Left ventricle myocardium superior (tissue), 1 donor: ENCODE measurements at places on chromosomes 2 and 18. TPM values are rescaled to one million over a fixed set of nuclear protein-coding genes. Genes with fewer than 3 reads are reported as not detected.

- DNase-seq = no peak
Observed at GRCh38 chr18:30696201-30696600, 346.3 kb downstream of the DSC3 start.

DNA sequence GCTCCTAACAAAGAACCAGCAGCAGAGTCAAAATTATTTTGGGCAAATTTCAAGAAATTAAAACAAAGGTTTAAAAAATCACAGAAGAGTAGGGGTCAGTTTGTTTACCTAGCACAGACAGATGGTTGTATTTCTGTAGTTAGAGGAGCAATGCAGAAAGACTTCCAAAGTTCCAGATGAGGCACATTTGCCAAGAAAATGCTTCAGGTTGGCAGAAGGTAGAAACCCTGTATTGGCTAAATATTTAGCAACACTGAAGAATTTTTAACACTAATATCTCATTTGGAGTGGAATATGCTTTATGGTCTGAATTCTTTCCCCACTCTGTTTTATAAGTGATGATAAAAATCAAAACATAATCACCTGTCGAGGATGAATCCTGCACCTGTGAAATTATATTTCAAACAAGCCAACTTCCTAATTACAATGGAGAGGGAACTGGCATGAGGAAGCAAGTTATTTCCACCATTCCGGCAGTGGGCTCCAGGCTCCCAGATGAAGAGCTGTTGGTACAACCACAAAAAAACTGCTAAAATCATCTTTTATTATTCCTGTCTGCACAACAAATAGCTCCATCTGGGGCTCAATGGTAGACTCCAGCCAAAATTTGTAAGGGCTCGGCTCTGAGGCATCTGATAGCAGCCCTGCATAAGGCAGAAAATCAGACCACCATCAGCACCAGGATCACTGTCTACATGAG lies 286.5 kb upstream of the REV1 start:
- DNase-seq = no peak

- no peak for DNase-seq
Observed at GRCh38 chr2:47916412-47916811, 10.1 kb upstream of the FBXO11 start.

GRCh38 chr18:9135912-9136314 lies 668 bp upstream of the ANKRD12 start:
- DNase-seq = no peak

GRCh38 chr2:239306274-239307220 lies 94.3 kb downstream of the HDAC4 start:
- peak; percentile 39 for DNase-seq

- DNase-seq = no peak
Observed at GRCh38 chr2:18500333-18500732, 60.1 kb downstream of the RDH14 start.

DNA sequence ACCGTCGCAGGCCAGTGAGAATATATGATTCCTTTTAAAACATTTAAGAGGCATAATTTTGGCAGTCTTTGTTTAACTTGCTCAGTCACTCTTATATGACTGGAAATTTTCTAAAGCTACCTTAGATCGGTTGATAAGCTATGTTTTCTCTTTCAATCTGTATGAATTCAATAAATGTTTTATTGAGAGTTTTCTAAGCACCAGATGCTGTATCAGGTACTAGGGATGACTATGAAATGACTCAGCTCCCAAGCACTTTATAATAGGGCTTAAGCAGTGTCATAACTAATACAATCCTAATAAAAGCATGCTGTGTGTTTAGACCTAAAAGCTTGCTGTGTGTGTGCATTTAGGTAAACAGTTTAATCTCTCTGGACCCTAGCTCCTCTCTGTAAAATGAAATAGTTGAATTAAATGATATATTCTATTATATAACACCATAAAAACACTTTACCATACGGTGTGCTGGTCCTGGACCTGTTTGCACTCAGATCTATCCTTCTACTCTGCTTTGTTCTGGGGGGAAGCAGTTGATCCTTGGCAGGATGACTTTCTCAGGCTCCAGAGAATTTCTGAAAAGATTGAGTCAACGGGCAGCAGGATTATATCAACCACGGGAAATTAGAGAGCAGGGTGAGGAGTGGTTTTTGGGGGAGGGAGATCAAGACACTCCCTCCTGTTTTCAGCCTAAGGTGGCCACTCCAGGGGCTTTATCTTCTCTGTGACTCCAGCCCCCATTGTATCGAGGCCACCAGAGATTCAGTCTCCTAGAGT lies 26.1 kb upstream of the SLC38A11 start:
- no peak for DNase-seq

DNA sequence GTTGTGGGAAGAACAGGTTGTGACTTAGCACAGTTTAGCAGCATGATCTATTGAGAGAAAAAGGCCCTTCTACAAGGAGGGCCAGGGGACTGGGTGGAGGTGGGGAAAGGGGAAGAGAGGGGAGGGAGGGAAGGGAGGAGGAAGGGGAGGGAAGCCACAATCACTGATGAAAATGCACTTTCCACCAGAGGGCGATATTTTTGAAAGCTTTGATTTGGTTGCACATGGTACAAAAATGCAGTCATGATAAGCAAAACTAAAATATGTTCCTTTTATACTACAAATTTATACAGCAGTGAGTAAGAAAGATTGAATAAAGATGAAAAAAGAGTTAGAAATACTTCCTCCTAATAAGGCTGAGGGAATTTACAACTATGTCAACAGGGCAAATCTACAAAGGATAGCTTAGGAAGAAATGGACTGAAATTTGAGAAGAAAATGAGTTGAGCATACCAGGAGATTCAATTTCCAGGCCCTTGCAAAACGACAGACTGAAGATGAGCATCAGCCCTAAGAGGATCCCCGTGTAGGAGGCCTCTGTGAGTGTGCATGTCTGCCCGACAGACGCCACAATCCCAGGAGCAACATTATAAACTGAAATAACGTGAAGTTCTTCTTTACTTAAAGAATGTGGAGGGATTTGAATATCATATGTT lies 17.2 kb downstream of the SH3YL1 start:
- no peak for DNase-seq

DNA sequence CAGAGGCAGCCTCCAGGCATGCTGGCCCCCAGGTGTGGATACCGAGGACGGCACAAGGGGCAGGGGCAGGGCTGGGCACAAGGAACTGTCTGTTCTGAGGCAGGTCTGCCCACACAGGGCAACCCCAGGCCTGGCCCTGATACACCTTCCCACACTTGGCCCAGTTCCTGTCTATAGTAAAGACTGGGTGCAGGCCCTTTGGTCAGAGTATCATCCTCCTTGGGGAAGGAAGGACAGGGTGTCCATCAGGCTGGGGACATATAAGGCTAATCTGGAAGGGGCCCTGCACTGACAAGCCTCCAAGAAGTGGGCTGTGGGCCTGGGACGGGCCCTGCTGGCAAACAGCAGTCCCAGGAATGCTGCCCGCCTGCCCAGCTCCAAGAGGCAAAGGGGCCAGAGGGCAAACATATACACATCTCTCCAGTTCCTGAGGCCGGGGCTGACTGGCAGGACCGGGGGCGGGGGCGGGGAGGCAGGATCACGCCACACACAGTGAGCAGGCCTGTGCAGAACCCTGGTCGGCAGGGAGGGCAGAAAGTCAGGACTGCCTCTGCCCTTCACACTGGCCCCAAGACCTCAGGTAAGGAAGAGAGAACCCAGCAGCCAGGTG lies 18.9 kb downstream of the SDC1 start:
- no peak for DNase-seq

DNA sequence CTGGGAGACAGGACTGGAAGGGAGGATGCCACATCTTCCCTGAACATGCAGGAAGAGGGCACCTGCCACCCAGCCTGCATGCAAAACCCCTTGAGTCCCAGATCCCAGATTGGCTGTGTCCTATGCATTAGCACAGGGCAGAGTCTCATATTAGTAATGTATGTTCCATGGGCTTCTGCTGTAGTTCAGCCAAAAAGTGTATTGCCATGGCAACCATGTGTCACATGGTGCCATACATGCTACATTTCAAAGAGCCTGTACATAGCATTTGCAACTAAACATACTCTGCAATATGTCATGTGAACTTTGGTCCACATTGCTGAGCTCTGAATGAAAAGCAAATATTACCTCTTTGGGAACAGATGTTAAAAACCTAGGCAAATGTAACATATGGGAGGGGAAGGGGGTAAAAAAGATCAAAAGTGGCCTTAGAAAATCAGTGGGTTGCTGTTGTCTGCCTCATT lies 78.4 kb downstream of the DPP4 start:
- no peak for DNase-seq

- no peak for DNase-seq
Observed at GRCh38 chr2:86675511-86676015, 44.5 kb upstream of the RMND5A start.

GRCh38 chr2:38037325-38037724 lies 38.6 kb downstream of the CYP1B1 start:
- DNase-seq = no peak

- no peak for DNase-seq
Observed at GRCh38 chr2:150256736-150257135, 230.7 kb downstream of the RND3 start.

- no peak for DNase-seq
Observed at GRCh38 chr2:222548992-222549391, 106.9 kb downstream of the FARSB start.

GRCh38 chr2:207658156-207658555 lies 33.0 kb upstream of the METTL21A start:
- no peak for DNase-seq

GRCh38 chr2:28681158-28681571 lies 70.5 kb upstream of the PPP1CB start:
- DNase-seq = no peak

- no peak for DNase-seq
Observed at GRCh38 chr18:10336749-10337350, 117.6 kb upstream of the APCDD1 start.

DNA sequence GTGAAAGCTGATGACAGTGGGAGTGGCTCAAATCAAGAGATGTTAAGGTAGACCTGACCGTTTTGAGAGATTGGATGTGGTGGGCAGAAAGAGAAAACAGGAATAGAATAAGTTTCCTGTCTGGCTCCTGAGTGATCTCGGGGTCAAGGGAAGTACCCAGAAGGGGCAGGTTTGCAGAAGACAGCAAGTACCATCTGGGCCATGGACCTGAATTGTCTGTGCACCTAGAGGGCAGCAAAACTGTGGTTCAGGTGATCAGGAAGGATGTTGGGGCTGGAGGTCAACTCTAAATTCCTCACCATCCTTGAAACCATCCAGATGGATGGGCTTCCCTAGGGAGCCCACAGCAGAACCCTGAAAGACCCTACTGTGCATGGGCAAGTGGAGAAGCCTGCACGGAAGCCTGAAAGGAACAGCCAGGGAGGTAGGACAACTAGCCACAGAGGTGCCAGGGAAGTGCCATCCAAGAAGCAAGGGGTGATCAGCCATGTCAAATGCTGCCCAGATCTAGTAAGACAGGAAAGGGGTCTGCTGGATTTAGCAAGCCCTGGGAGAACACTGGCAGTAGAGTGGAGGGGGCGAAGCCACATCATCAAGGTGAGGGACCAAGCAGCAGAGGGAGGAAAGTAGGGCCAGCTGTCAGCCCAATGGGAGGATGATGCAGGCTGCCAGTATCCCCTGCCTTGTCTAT lies 8.0 kb downstream of the TEX261 start:
- no peak for DNase-seq

DNA sequence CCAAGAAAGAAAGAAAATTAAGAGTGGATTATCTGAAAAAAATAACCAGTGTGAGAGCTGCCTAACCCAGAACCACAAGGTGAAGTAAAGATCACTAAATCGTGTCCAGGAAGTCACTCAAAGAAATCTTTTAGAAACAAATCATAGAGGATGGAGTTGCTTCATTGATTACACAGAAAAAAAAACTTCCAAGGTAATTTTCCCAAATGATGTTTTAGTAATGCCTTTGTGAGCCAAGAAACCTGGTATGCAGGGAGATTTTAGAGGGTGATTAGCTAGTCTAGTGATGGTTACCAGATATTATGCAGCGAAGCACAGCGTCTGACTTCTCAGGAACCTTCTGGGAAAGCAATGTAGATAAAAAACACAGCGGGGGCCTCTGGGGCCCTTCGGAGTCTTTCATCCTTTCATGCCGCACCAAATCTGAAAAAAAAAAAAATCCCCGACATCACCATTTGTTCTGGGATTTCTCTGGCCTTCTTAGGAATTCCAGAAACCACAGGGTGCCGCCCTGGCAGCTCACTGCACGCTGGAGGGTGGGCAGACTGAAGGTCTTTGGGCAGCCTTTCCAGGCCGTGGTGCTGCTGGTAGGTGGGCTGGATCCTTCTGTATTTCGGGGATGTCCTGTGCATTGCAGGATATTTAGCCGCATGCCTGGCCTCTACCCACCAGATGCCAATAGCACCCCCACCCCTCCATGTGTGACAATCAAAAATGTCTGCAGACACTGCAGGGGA lies 17.3 kb downstream of the ALPK2 start:
- DNase-seq = no peak

DNA sequence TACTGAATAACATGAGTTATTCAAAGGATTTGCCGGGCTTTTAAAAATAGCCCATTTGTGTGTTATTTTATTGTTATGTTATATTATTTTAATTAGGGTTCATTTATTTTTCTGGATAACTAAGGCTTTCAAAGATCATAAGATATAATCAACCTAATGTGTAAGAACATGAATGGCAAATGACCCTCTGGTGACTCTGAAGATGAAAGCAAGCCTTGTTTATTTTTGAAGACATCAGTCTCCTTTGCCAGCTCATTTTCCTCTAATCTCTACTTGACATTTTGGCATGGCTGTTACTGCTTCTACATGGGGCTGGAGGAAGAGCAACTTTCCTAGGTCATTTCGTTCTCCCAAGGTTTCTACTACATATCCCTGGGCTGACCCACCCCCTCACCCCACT lies 10.6 kb downstream of the FAP start:
- no peak for DNase-seq

DNA sequence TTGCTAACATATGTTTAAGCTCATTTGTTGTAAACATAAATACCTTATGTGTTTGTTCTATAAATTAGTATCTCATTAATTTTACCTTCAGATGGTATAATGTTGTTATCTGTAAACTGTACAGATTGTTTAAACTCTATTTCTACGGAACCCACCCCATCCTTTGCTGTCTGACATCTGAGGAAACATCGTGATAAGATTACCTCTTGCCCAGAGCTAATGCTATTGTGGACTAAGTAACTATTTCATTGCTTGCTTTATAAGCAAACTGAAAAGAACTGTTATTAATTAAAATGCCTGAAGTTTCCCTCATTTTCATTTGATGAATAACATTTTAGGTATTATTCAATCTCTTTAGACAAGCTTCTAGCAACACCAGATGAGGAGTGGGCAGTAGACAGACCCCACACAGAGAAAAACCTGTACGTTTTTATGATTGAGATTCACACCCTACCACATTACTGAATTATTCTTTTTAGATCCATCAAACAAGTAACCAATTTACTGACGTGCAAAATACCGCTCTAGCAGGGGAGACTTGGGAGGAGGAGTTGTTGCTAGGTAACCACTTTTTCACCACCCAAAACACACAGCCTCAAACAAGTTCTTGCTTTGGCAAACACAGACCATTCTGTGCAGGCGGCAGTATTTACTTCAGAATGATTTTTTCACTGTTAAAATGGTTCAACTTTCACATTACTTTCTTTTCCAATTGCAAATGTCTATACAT lies 1.9 kb upstream of the SYT4 start:
- DNase-seq = no peak

Gene THAP4
- total RNA-seq = 84.5 TPM

Gene COL3A1
- total RNA-seq = 51.8 TPM

Gene ANKRD29
- total RNA-seq = 9.8 TPM

Gene KCNE4
- total RNA-seq = 3.0 TPM

Gene CFC1
- total RNA-seq = not detected

Gene FBLN7
- 0.32 TPM for total RNA-seq

Gene CCDC102B
- total RNA-seq = 4.9 TPM

Gene SERPINB7
- not detected for total RNA-seq

Gene PTH2R
- not detected for total RNA-seq

Gene BIRC6
- total RNA-seq = 32.3 TPM

Gene HTR2B
- 0.50 TPM for total RNA-seq
